Activated CD4-positive, alpha-beta T cell treated with anti-CD3 and anti-CD28 coated beads for 1 hour (primary cell): ENCODE measurements at places on chromosomes 2 and 18.

- DNase-seq: no peak
Measured at GRCh38 chr18:23227726-23228070, 92.4 kb downstream of the CABLES1 start.

DNA sequence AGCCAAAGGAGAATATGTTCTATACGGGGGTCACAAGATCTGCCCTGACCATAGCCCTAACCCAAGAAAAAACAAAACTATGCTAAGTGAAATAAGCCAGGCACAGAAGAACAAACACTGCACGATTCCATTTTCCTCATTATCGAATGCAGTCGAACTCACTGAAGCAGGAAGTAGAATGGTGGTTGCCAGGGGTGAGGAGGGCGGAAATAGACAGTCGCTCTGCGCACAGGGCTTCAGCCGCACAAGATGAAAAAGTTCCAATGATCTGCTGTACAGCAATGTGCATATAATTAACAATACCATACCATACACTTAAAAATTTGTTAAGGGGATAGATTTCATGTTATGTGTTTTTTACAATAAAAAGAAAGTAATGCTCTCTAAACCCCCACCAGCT is 257.7 kb downstream of the TXNL1 start:
- no peak for DNase-seq

- DNase-seq: no peak
Measured at GRCh38 chr2:113886479-113887008, 3.3 kb upstream of the ACTR3 start.

DNA sequence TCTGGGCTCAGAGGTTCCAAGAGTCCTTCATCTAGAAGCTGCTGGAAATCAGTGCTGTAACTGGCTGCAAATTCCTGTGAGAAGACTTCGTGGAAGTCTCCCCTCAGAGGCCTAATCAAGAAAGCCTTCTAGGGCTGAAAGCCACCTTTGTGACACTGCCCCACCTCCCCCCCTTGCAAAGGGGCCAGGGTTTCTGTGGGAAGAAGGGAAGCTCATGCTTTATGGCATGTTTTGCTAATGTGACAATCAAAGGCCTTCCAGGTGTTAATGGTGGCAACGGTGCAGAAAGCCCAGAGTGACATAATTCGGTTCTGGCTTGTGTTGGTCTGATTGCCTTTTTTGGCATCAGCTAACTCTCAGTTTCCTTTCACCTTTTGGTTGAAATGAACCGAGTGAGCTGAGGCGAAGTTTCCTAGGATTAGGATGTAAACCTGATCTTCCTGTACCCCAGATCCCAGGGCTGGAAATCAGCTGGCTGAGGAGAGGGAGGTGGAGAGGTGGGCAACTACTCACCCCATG is 126.9 kb upstream of the TRIB2 start:
- DNase-seq: no peak

DNA sequence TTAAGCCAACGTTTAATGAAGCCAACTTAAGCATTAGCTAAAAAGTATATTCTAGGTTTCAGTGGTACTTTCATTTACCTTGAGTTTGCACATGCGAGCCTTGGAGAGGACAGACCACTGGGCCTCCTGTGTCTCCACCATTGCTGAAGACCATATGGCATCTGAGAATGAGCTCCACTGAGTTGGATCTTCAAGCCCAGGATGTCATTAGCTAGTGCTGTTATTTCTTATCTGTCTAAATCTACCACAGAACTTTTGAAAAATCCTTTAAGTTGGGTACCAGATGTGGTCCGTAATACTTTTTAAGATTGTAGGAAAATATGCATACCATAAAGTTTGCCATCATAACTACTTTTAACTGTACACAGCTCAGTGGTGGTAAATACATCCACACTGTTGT is 161.8 kb downstream of the NCK2 start:
- DNase-seq: no peak

GRCh38 chr2:236774171-236774570 is 204.5 kb downstream of the ACKR3 start:
- DNase-seq: no peak

- DNase-seq: no peak
Measured at GRCh38 chr2:186294248-186294888, 191.7 kb upstream of the ZC3H15 start.

DNA sequence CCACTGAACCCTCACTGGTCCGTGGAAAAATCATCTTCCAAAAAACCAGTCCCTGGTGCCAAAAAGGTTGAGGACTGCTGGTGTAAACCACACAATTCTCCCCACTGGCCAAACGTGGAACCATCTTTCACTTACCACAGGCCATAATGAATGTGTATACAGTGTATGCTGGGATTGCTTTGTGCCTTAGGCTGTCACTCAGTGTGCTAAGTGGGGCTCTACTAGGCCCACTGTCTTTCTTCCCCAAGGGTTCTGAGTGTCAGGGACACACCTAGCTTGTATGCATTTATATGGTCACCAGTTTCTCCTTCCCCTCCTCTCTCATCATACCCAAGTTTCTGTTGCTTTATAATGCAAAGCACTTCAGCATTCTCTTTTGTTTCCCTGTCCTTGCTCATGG is 27.2 kb downstream of the SCYGR8 start:
- no peak for DNase-seq
